ENCODE measurements at places on chromosomes 12 and 14. TPM values are rescaled to one million over a fixed set of nuclear protein-coding genes. Genes with fewer than 3 reads are reported as not detected.

GRCh38 chr14:100304825-100305323, 1.4 kb downstream of the SLC25A29 start:
- DNase-seq: no peak

DNA sequence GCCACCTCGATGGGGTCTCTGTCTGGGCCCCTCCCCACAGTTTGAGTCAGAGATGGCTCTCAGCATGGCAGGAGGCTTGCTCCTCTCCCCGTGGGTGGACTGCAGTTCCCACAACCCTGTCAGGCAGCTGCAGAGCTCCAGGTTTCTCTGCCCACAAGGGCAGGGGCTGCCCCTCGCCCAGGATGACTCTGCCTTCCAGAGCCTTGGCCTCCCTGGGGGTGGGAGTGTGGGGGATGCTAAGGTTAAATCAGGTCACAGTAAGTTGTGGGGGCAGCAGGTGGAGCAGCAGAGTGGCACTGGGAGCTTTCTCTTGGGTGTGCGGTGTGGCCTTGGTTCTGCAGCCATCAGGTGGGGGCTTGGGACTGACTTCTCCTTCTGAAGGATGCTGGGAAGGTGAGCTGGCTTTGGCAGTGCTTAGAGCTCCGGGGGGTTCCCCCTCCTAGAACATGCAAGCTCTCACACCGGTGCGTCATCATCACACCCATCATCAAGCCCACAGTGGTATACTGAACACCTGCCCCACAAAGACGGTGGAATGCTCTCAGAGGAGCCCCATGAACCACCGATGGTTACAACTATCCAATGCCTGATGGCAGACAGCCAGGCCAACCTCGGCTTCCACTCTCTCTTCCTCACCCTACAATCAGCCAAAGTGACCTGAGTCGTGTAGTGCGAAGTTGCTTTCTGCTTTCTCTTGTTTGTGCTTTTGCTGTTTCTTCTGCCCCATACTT, 39.7 kb downstream of the ERH start:
- no peak for DNase-seq

Gene OR6C2
- not detected for total RNA-seq

- DNase-seq: peak; percentile 71
Measured at GRCh38 chr14:77804592-77804991, 4.7 kb downstream of the ADCK1 start.

GRCh38 chr12:78562368-78563205, 302.0 kb upstream of the SYT1 start:
- DNase-seq: no peak

Gene RNASE3
- not detected for total RNA-seq

GRCh38 chr14:92414690-92415445, 91.9 kb downstream of the SLC24A4 start:
- DNase-seq: no peak

Gene RBP5
- not detected for total RNA-seq

- DNase-seq: no peak
Measured at GRCh38 chr12:89729946-89730459, 21.4 kb upstream of the ATP2B1 start.

GRCh38 chr14:73503648-73504047, 12.9 kb downstream of the RIOX1 start:
- DNase-seq: no peak

GRCh38 chr14:22485178-22485577, 103.8 kb downstream of the DAD1 start:
- peak; percentile 50 for DNase-seq

GRCh38 chr14:101853455-101854018, 92.0 kb downstream of the PPP2R5C start:
- no peak for DNase-seq

DNA sequence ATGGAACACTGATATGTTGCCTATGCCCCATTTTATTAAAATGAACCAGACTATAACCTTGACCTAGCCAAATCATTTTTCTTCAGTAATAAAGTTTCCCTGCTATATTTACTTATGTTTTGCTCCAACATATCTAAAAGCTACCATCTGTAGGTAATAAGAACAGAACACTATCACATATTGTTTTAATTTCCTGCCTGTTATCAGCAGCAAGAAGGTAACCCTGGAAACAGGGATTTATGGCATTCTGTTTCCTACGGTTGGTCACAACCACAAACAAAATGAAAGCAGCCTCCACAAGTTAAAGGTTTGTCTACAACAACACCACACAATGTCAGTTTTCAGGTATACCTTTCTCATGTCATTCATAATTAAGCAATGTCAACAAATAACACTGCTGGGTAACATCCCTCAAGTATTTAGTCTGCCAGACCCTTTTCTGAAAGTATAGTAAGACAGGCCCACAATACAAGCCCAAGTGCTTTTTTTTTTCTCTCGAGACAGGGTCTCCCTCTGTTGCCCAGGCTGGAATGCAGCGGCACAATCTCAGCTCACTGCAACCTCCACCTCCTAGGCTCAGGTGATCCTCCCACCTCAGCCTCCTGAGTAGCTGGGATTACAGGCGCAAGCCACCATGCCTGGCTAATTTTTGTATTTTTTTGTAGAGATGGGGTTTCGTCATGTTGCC, 25.5 kb downstream of the GCH1 start:
- no peak for DNase-seq

Gene CDKN3
- total RNA-seq: 50.8 TPM

Gene BATF
- total RNA-seq: 175 TPM

GRCh38 chr14:60515511-60516289, 6.8 kb downstream of the SIX6 start:
- no peak for DNase-seq

- no peak for DNase-seq
Measured at GRCh38 chr12:132404951-132405741, 75.8 kb upstream of the GALNT9 start.

DNA sequence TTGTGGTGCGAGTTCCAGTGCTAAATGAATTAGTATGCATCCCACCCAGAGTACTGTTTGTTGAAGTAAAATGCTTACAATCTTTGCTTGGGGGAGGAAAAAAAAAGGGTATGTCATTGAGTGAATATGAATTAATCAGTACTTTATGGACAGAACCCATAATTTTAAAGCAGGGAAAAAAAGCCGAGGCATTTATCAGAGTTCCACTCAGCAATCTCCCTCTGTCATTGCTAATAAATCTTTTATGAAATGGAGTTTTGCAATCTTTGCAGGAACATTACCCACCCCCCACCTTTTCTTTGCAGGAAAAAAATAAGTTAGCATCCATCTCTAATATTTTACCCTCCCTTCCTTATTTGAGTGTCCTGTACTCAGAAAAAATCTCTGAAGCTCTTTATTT, 127.9 kb upstream of the TMPO start:
- no peak for DNase-seq

GRCh38 chr12:10620078-10620779, 6.8 kb upstream of the MAGOHB start:
- DNase-seq: no peak

DNA sequence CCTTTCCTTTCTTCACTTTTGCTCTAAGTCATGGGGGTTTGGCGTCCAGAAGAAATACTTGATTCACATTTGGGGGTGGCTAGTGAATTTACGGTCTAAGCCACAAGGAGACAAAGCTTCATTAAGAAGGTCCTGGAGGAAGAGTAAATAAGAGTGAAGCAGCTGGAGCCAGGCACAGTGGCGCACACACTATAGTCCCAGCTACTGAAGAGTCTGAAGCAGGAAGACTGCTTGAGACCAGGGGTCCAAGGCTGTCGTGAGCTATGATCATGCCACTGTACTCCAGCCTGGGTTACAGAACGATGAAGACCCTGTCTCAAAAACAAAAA, 23.3 kb downstream of the ACTN1 start:
- DNase-seq: no peak

Gene CCDC197
- total RNA-seq: not detected

DNA sequence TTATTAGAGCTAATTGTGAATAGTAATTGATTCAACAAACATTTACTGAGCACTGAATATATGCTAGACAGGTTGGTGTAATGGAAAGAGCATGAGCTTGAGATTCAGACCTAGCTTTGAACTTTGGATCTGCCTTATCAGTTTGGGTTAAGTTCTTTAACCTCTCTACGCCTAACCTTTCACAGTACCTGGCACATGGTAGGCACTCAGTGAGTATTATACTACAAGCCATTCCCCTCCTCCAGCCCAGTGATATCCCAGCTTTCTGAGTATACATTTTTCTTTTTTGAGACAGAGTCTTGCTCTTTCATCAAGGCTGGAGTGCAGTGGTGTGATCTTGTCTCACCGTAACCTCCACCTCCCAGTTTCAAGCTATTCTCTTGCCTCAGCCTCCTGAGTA, 32.0 kb downstream of the FAM177A1 start:
- no peak for DNase-seq

- DNase-seq: no peak
Measured at GRCh38 chr12:117595751-117596150, 234.3 kb upstream of the NOS1 start.

GRCh38 chr14:68146818-68147217, 327.2 kb downstream of the RAD51B start:
- DNase-seq: no peak

DNA sequence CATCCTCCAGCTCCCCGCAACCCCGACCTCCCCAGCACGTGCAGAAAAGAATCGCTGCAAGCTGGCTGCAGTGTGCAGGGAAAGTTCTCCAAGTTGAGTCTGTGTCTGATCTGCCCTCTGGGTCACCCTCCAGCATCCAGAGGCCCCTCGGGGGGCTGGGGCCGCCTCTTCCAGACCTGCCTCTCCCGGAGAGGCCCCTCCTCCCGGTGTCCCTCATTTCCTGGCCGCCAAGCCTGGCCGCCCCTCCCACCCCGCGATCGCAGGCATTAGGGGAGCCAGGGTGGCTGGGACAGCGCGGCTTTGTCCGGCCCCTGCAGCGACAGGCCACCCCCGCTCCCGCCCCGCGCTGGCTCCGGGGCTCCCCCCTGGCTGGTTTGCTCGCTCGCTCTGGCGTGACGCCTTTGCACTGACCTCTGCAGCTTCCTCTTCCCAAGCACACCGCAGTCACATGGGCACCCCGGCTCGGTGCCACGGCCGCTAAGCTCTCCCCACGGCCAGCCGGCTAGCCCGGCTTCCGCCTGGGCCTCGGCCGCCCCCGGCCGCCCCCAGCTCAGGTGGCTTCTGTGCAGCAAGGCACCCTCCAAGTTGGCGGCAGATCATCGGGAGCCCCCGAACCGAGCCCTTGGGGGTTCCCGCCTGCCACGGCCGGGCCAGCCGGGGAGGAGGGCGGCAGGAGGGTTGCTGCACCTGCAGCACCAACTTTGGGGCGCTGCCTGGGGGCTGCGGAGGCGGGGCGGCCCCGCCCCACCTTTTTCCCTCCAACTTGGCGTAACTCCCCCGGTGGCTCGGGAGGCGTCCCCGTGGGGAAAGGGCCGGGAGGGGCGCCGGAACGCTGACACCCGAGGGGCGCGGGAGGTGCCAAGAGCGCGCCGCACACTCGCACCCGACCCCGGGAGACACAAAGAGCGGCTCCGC, 43.7 kb downstream of the KDM2B start:
- DNase-seq: peak; percentile 84

GRCh38 chr14:65791191-65791981, 378.9 kb downstream of the FUT8 start:
- no peak for DNase-seq

- DNase-seq: no peak
Measured at GRCh38 chr12:88308825-88309224, 166.7 kb downstream of the TMTC3 start.

- no peak for DNase-seq
Measured at GRCh38 chr12:87779016-87779415, 250.2 kb downstream of the C12orf50 start.

Gene C12orf54
- not detected for total RNA-seq

DNA sequence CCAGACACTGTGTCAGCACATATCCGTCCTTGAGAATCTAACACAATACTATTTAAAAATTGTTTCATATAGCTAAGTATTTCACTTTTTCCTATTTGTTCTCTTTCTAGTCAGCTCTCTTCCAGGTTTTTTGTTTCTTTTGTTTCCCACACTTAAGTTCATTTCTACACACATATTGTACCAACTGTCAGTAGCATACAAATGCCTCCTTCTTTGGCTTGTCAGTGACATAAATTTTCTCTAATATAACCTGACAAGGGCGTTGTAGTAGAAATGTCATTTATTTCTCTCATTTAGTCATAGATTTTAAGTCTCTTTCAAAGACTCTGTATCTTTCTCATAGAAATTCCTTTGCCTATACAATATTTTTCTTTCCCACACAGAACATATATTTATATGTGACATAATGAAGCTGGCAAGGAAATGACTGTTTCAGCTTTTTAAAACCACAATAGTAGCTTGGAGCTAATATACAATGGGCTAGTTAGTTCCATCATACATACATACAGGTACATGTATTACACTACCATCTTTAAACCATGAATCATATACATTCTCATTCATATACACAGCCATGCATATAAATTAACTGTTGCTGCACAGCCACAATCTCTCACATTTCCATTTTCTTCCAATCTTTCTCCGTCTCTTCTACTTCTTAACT, 42.3 kb upstream of the EPS8 start:
- no peak for DNase-seq

Gene TBX3
- total RNA-seq: not detected

DNA sequence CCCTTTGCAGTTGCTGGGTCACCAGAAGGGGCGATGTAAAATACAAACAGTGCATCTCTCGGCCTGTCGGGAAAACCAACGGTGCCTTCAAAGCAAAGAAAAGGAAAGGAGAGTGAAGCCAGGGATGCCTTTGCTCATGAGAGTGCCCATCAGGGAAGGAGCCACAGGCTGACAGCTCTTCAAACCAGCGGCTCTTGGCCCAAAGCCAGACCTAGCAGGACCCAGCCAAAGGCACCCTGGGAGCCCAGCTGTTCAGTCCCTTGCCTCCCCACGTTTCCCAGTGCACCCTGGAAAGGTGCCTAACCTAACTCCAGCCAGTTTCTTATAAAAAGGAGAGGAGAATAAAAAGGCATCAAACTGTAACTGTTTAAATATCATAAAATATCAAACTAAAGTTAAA, 29.2 kb downstream of the PRMT8 start:
- no peak for DNase-seq

Gene ACSM4
- total RNA-seq: not detected

GRCh38 chr14:90345239-90345557, 13.5 kb upstream of the NRDE2 start:
- no peak for DNase-seq

DNA sequence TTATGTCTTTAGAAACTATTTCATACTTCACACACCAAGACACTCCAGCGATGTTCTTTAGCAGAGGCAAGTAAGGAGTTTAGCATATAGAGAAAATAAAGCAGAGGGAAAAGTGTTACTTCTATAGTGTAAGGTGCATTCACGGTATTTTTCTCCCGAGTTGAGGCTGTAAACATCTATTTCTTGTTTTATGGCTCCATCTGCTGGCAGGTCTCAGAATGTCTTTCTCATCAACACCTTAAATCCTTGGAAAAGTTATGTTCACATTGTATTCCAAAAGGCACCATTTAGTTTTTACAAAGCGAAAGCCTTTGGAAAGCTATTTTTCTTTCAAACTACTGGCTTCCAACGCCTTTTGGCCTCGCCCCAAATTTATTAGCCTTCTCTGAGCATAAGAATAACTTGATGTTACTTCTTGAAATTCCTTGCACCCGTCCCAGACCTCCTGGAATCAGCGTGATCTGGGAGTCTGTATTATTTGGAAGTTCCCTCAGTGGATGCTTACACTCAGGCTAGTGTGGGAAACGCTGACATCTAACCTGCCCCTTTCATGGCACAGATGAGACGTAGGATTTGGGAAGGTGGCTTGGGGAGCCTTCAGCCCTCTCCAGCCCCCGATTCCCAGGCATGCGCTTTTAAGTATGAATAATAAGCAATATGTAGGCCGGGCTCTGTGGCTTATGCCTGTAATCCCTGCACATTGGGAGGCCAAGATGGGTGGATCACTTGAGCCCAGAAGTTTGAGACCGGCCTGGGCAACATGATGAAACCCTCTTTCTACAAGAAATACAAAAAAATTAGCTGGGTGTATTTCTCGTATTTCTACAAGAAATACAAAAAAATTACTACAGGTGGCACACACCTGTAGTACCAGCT, 1.9 kb upstream of the PIWIL1 start:
- peak; percentile 79 for DNase-seq

All from activated CD4-positive, alpha-beta T cell treated with anti-CD3 and anti-CD28 coated beads, Interleukin-2, amount 10 ng/mL, durations not matched to agents 24 days and 14 days (primary cell).